ENCODE measurements at places on chromosomes 4 and X.

DNA sequence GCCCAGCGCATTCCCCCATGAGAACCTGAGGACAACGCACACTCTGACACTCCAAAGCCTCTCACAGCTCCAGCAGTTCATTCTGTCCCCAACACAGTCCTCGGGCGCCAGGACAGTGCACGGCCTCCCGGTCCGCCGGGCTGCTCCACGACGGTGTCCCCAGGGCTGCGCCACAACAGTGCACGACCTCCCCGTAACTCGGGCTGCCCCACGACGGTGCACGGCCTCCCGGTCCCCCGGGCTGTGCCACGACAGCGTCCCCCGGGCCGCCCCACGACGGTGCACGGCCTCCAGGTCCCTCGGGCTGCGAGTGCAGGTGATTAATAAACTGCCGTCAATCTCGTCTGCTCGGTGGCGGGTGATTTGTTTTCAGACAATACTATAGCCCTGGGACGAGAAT, 585.1 kb upstream of the FRG1 start:
- DNase-seq = no peak

DNA sequence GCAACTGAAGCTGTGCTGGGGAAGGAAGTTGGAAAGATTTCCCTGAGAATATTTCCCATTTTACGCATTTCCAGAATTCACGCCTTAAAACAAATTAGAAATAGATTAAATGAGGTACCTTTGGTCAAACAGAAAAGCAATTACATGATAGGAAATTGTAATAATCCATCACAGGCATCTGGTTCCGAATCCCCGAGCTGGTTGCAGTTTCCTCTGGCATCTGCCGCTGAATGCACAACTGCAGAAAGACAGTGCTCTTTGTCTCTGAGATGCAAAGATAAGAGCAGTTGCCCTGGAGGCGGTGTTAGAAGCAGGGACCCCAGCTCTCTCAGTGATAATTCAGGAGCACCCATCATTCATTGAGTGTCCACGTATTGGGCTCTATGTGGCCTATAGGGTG, 224.4 kb downstream of the LDB2 start:
- no peak for DNase-seq

GRCh38 chrX:109822861-109823260, 89.8 kb upstream of the ACSL4 start:
- no peak for DNase-seq

- DNase-seq = no peak
Measured at GRCh38 chr4:10164877-10165283, 48.3 kb upstream of the WDR1 start.

- DNase-seq = no peak
Measured at GRCh38 chrX:103453655-103454054, 65.6 kb downstream of the RAB40A start.

DNA sequence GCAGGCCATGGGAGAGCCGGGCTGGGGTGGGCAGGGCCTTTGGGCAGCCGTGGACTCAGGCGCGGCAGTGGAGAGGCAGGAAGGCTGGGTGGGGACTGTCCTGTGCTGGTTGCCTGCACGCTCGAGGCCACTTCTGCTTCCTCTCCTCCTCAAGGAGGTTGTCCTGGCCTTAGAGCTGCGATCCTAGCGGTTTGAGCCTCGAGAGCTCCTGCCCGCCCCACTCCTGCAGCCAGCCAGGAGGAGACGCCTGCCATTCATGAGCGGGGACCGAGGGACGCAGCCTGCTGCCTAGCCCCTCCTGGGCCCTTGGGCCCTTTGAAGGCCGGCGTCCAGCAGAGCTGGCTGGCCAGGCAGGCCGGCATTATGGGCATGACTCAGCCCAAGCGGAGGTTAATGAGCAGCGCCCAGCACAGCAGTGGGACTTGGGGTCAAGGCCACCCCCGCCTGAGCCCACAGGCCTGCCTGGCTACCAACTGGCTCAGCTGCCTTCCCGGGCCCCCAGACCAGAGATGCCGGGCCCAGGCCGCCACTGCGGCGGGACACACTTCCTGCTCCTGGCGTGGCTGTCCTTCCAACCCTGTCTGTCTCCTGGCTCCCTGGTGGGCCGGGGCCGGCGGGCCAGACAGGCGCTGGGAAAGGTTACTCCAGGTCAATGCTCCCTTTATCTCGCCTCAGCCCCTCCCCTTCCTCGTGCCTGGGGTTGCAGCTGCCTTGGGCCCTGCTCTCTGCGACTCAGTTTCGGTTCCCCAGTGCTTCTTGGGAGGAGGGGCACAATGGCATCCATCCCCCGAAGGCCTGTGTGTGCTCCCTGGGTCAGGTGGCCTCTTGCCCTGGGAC, 1.8 kb downstream of the ABCD1 start:
- DNase-seq = no peak

DNA sequence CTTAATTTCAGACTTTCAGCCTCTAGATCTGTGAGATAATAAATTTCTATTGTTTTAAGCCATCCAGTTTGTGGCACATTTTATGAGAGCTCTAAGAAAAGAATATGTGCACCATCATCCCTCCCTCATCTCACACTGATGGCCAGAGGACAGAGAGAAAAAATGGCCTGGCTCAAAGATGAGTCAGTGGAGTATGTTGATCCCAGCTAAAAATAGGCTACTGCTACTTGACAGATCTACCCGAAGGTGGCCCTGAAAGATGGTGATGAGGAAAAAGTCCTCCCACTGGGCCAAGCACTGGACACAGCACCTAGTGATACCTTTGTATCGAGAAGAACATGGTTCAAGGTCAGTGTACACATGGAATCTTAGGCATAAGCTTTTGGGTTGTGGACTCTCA, 38.2 kb upstream of the DCTD start:
- no peak for DNase-seq

- no peak for DNase-seq
Measured at GRCh38 chrX:120087289-120088017, 10.0 kb upstream of the RHOXF2B start.

GRCh38 chrX:127457161-127457560, 595.0 kb downstream of the ACTRT1 start:
- DNase-seq = no peak

- DNase-seq = no peak
Measured at GRCh38 chr4:47513461-47513860, 28.4 kb downstream of the ATP10D start.

DNA sequence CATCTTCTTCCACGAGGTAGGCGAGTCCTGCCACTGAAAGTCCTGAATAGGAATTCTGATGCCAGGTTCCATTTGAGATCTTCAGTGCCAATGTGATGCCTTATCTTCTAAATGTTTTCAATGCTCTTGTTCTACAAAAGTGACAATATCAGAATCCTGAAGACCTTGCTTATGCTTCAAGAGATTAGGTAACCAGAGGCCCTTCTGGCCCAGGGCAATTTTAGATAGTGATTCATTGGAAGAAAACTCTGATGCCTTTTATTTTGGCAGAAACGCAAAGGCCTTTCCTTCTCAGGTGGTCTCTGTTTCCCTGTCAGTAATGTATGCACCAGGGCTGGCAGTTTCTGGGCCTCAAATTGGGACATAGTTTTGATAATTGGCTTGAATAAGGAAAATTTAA, 144.8 kb downstream of the CEP135 start:
- no peak for DNase-seq
